Umbilical cord (tissue), 2 donors: ENCODE measurements at places on chromosomes 1 and 21. TPM values are rescaled to one million over a fixed set of nuclear protein-coding genes. Genes with fewer than 3 reads are reported as not detected.

- DNase-seq, result peak; percentile 68
These were observed 15.9 kb upstream of the BTG2 start for GRCh38 chr1:203289281-203289981.

- no peak for DNase-seq
These were observed 168.6 kb downstream of the IER5 start for GRCh38 chr1:181257117-181257516.

GRCh38 chr1:73034271-73034670 is 751.9 kb upstream of the NEGR1 start:
- no peak for DNase-seq

Gene CFHR2
- total RNA-seq, result 4.3 TPM

DNA sequence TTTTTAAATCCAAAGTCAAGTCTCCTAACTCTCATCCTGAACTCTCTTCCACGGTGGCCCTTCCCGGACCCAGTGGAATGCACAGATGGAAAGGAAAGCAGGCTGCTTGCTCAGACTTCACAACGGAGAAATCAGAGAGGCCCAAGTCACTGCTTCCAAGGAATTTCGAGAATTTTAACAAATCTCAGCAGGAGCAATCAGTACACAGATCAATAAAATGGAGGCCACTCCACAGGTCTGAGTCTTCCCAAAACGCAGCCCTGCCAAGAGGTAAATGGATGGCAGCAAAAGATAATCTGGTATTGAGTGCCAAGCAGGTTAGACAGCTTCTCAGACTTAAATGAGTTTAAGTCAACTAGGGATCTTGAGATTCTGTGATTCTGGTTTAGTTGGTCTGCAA is 81.1 kb upstream of the TIAM1 start:
- DNase-seq, result no peak

GRCh38 chr1:94544706-94545490 is 3.3 kb upstream of the F3 start:
- DNase-seq, result peak; percentile 78

- DNase-seq, result no peak
These were observed 5.1 kb downstream of the APOBEC4 start for GRCh38 chr1:183648042-183648441.

GRCh38 chr1:26307363-26307781 is 936 bp upstream of the UBXN11 start:
- DNase-seq, result no peak

DNA sequence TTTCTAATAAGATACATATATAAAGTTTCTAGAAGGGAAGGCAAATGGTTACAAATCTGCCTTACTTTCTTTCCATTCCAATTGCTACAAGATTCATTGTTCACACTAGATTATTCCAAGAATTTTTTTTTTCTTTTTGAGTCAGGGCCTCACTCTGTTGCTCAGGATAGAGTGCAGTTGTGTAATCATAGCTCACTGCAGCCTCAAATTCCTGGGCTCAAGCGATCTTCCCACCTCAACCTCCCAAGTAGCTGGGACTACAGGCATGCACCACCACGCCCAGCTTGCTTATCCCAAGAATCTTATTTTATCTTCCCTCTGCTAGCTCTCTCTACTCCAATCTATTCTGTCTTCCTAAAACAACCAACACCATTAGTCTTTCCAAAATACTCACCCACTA is 81.8 kb downstream of the KIAA0319L start:
- no peak for DNase-seq

- DNase-seq, result no peak
These were observed 1.7 kb upstream of the CHI3L2 start for GRCh38 chr1:111225717-111226400.

Gene HUNK
- 3.1 TPM for total RNA-seq

DNA sequence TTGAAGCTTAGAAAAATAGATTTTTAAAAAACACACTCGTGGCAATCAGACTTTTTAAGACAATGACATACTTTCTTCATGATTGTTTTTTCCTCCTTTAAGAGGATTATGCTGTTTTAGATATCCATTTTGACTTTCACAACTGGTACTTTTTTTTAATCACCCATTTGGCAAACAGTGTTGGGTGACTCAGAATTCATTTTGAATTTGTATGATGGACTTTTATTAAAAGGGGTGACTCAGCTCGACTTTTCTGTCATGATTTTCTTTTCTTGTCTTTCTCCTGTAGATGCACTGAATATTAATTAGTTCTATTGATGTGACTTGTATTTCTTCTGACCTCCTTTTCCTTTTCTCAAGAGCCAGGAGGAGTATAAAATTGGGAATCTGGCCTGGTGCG is 44.7 kb downstream of the FMN2 start:
- no peak for DNase-seq

Gene PADI1
- 0.96 TPM for total RNA-seq
